ENCODE measurements at places on chromosomes 11 and 22. TPM values are rescaled to one million over a fixed set of nuclear protein-coding genes. Genes with fewer than 3 reads are reported as not detected.

DNA sequence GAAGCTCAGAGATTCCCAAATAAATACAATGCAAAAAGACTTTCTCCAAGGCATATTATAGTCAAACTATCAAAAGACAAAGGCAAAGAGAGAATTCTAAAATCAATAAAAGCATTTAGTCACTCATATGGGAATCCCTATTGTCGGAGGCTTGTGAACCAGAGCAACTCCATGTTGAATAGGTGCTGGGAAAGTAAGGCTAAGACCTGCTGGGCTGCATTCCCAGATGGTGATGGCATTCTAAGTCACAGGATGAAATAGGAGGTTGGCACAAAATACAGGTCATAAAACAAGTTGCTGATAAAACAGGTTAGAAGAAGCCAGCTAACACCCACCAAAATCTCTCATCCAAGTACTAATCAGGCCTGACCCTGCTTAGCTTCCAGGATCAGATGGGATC lies 84.5 kb downstream of the JRKL start:
- no peaks in the 10 kb centered on the region for H3K36me3 ChIP-seq
- no peaks in the 10 kb centered on the region for H3K4me1 ChIP-seq
- DNase-seq: no peak

DNA sequence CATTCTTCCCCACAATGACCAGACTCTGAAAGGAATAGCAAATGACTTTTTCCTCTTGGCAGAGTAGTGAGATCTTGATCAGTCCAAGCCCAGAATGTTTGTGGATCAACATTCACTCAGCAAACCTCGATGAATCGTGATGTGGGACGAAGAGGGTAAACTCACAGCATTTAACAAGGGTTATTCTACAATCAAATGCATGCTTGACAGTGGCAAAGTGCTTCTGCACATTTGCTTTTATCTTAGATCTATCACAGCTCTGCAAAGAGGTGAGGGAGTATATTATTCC lies 31.8 kb downstream of the TMPRSS5 start:
- H3K4me1 ChIP-seq: peaks cover 50% of the 10 kb centered on the region
- no peaks in the 10 kb centered on the region for H3K27me3 ChIP-seq
- DNase-seq: no peak
- no peaks in the 10 kb centered on the region for H3K36me3 ChIP-seq
- H3K4me3 ChIP-seq: no peak overlapping the region

FAM83F gene
- not detected for total RNA-seq

GRCh38 chr11:10638316-10638925 lies 55.1 kb downstream of the IRAG1 start:
- no peaks in the 10 kb centered on the region for H3K4me1 ChIP-seq
- no peaks in the 10 kb centered on the region for H3K36me3 ChIP-seq
- no peak overlapping the region for H3K27ac ChIP-seq
- DNase-seq: no peak
- H3K27me3 ChIP-seq: no peaks in the 10 kb centered on the region
- no peak overlapping the region for H3K4me3 ChIP-seq

DNA sequence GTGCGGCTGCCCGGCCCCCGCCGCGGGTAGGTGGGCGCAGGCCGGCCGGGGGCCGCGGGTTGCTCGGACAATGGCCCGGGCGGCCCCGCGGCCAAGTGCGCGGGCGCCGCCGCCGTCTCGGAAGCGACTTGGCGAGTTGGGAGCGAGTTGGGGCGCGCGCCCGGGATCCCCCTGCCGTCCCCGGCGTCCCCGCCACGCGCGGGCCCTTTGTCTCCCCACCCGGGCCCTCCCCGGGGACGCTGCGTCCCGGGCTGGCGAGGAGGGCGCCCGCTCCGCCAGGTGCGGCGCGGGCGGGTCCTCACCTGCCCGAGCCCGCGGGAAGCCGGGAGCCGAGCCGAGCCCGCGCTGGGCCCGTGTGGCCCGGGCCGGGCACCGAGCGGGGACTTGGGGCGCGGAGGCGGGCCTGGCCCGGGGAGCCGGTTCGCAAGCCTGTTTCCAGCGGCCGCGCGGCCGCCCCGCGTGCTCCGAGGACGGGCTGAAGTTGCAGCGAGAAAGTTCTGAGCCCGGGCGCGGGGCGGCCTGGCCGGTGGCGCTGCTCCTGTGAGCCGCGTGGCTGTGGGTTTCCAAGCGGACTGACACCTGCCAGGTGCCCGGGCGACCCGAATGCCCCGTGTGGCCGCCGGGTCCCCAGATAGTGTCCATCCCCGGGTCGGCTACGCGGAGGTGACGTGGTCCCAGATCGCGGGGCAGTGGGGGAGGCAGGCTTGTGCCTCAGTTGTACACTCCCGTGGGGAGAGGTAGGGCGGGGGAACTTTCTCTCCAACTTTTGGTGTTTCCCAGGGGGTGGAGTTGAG lies 586 bp downstream of the LRP5 start:
- peaks cover 45% of the 10 kb centered on the region for H3K4me1 ChIP-seq
- peaks cover 4% of the 10 kb centered on the region for H3K36me3 ChIP-seq
- H3K4me3 ChIP-seq: peak overlapping the region; percentile 84

DNA sequence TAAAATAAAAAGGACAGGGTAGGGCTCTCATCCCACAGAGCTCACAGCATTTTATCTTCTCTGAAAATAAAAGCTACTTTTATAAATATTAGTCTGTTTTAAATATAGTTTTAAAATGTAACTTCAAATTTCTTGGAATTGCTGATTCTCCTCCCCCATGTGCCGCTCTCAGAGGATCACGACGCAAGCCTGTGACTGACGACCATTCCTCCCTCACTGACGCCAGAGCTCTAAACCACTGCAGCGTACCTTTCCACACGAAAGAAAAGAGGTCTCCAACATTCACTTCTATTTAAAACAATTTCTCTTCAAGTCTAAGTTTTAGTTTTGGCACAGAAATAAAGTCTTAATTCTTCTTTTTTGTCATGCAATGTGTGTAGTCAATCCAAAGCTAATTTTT lies 9.3 kb downstream of the TOLLIP start:
- DNase-seq: no peak
- H3K27me3 ChIP-seq: no peaks in the 10 kb centered on the region
- H3K27ac ChIP-seq: no peak overlapping the region
